ENCODE measurements at places on chromosomes 11 and 22.

- no peak for DNase-seq
These were observed 36.2 kb downstream of the SERGEF start for GRCh38 chr11:17976651-17977050.

- no peak for DNase-seq
These were observed 798.1 kb downstream of the OPCML start for GRCh38 chr11:132734217-132734616.

- no peak for DNase-seq
These were observed 236.3 kb upstream of the SORL1-AS1 start for GRCh38 chr11:121688860-121689614.

- DNase-seq, result no peak
These were observed 1443.3 kb downstream of the TBC1D22A start for GRCh38 chr22:48205790-48206189.

DNA sequence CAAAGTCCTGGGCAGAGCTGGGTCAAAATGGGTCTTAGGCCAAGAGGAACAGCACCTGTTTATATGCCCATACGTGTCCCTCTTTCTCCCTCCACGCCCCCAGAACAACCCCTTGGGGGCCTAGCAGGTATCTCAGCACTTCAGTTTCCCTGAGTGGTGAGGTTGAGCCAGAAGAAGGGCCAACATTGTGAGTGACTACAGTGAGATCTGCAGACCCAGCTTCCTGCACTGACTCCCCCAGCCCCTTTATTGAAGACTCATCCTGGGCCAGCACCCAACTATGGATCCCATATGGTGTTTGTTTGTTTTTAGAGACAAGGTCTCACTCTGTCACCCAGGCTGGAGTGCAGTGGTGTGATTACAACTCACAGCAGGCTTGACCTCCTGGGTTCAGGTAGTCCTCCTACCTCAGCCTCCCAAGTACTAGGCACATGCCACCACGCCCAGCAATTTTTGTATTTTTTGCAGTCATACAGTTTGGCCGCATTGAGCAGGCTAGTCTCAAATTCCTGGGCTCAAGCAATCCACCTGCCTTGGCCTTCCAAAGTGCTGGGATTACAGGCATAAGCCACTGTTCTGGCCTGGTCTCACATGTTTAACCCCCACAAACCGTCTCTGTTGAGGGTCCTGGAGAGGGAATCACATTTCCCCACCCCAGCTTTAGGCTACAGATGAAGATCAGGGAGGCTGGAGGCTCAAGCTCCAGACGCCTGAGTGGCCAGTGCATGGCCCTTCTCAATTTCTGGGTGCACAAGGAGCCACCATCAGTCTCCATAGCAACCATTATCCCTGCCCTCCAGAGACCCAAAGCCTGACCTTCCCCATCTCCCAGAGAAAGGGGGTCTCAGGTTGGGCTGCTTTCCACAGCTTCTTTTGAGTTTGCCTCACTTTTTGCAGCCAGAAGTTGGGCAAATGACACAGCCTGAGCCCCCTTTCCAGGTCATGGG, 1.7 kb upstream of the LARGE2 start:
- no peak for DNase-seq

DNA sequence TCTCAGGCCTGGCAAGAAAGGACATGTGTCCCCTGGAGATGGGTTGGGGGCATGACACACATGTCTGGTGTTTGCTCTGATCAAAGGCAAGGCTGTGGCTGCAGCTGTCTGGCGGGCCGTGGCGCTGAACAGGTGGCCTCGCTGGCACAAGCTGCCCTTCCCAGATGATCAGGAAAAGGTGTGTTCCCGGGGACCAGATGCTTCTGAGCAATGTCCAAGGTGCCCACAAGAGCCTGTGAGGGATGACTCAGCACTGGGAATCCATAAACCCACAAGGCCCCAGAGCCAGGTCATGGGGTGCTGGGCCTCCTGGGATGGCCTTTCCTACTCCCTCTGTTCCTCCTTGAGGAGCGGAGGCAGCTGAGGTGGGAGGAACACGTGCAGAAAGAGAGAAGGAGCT, 9.7 kb upstream of the LRP5 start:
- no peak for DNase-seq

GRCh38 chr11:41522899-41523672, 63.6 kb upstream of the LRRC4C start:
- DNase-seq, result no peak

GRCh38 chr22:28977060-28977459, 84.6 kb downstream of the C22orf31 start:
- DNase-seq, result no peak

- no peak for DNase-seq
These were observed 1245.7 kb downstream of the BRD1 start for GRCh38 chr22:48581796-48582469.

GRCh38 chr22:23622634-23623033, 9.5 kb downstream of the DRICH1 start:
- DNase-seq, result no peak

- DNase-seq, result no peak
These were observed 69.5 kb downstream of the ZNRF3 start for GRCh38 chr22:28952857-28953256.

GRCh38 chr11:46616551-46617133, 385 bp downstream of the HARBI1 start:
- DNase-seq, result no peak

GRCh38 chr11:8811571-8811970, 99.4 kb upstream of the AKIP1 start:
- no peak for DNase-seq

DNA sequence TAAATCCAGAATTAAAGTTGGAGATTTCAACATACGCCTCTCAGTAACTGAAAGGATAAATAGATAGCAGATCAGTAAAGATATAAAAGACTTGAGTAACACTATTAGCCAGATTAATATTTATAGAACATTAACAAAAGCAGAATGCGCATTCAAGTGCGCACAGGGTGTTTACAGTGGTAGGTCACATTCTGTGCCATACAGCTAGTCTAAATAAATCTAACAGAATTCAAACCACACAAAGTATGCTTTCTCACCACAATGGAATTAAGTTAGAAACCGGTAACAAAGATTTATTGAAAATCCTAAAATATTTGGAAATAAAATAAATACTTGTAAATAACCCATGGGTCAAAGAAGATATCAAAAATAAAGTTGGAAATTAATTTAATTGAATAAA, 341.0 kb downstream of the DYNC2H1 start:
- no peak for DNase-seq

DNA sequence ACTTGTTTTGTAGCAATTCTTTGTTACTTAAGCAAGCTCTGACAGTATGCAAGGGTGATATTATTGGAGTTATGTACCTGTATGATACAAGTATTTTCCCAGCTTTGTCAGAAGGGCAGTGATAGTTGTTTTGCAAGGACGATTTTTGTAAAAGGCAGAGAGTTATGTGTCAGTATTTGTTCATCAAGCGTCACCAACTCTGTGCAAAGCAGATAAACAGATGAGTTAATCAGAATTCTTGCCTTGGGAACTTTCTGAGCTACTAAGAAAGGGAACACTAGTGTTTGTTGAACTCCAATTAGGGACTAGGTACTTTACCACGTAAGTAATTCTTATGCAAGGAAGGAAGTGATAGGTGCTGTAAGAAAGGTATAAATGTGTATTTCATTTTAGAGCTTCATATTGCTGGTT, 1.4 kb downstream of the USP47 start:
- DNase-seq, result no peak

GRCh38 chr11:99973993-99974392, 713.1 kb upstream of the ARHGAP42 start:
- no peak for DNase-seq

DNA sequence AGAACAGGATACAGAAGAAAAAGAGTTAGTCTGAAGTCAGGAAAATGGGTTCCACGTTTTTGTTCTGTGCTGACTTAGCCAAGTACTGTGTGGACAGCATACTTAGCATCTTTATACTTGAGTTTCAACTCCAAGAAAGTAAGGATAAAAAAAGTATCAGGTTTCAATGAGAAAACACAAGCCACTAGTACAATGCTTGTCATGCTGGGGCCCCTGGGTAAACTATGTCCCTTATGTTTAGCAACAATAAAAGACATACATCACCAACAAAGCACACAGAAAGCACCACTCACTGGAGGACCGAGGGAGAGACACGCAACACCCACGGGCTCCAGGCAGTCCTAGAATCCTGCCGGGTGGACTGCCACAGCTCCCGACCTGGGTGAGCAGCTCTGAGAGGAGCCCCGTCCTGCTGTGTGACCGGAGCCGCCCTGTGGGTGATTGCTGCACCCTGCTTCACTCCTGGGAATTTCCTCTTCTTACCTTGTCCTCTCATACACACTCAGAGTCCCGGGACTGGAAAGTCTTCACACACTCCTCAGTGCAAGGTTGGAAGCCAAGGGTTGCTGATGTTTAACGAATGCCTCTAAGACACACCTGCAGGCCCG, 890.5 kb downstream of the BRD1 start:
- no peak for DNase-seq

DNA sequence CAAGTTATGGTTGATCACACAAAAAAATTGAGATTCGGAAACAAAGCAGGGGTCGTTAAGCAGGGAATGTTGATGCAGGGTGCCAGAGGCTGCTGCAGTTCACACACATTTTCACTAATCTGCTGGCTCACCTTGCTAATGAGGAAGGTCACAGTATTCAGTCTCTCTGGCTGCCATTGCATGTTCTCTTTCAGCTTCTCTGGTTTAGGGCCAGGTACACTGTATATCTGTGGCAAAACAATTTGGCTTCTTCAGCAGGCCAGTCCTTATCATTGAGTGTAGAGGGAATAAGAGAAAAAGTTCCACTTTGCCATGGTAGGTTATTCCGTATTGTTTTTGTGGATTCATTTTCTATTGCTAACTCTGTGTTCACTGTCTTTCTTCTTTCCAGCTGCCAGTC, 283.7 kb upstream of the ANO3 start:
- DNase-seq, result no peak

Measured in stimulated activated CD4-positive, alpha-beta T cell treated with anti-CD3 and anti-CD28 coated beads, Interleukin-1b, Interleukin-23, amount 100 ng/mL, for 1 hour (primary cell).